ENCODE measurements at places on chromosomes 1 and 21.

GRCh38 chr1:167512046-167512654 lies 6.2 kb downstream of the CD247 start:
- no peak for DNase-seq

DNA sequence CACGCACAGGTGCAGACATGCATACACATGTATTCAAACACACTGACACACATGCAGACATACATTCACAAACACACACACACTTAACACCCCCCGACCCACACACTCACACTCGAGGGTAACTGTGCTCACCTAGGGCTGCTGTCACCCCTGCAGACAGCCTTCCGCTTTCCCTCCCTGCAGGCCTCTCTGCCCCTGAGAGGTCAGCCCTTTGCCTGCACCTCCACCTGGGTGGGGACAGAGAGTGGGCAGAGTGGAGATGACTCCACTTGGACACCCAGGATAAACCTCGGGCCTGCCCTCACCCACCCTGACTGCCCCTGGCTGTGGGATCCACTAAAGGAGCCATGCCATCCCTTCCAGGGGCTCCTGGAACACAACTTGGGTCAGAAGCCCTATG lies 264.3 kb downstream of the PTPRU start:
- DNase-seq: no peak

DNA sequence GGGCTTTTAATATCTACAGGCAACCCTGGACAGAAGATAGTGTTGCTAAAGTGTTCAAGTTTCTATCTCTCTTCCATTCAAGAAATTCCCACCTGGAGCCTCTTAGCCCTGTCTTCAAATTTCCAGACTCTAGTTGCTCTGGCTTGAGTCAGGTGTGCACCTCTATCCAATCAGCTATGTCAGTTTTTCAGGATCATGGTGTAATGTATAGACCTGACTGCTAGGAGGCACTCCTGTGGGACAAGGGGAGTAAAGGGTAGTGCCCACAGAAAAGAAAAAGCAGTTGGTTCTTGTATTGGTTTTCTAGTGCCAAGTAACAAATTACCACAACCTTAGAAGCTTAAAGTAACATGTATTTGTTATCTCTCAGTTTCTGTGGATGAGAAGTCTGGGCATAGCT lies 6.2 kb upstream of the ZRANB2 start:
- DNase-seq: no peak

- no peak for DNase-seq
Observed at GRCh38 chr1:18513995-18514394, 33.3 kb downstream of the KLHDC7A start.

DNA sequence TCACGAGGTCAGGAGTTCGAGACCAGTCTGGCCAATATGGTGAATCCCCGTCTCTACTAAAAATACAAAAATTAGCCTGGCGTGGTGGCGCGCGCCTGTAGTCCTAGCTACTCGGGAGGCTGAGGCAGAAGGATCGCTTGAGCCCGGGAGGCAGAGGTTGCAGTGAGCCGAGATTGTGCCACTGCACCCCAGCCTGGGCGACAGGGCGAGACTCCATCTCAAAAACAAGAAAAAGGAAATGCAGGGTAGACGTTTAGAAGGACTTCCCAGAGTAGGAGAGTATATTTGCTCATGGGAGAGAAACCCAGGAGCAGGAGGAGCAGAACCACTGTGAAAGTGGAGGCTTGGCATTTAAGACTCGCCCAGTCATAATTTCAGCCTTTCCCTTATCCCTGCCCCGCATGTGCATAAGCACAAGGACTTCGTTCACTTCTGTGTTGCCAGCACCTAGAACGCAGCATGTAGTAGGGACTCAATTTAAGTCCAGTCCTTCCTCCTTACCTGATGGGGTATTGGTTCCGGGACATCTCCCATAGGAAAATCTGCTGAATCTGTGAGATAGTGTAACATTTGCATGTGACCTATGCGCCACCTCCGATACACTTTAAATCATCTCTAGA lies 5.2 kb upstream of the MEF2D start:
- DNase-seq: no peak

Data from adipocyte (in vitro differentiated cells).